ENCODE measurements at places on chromosomes 16 and 17.

- DNase-seq: no peak
These were observed 30.2 kb upstream of the FAAP100 start for GRCh38 chr17:81582341-81582740.

GRCh38 chr16:48408688-48409087, 23.5 kb upstream of the SIAH1 start:
- DNase-seq: no peak

- DNase-seq: no peak
These were observed 216.3 kb downstream of the PRKCA start for GRCh38 chr17:66518677-66519076.

DNA sequence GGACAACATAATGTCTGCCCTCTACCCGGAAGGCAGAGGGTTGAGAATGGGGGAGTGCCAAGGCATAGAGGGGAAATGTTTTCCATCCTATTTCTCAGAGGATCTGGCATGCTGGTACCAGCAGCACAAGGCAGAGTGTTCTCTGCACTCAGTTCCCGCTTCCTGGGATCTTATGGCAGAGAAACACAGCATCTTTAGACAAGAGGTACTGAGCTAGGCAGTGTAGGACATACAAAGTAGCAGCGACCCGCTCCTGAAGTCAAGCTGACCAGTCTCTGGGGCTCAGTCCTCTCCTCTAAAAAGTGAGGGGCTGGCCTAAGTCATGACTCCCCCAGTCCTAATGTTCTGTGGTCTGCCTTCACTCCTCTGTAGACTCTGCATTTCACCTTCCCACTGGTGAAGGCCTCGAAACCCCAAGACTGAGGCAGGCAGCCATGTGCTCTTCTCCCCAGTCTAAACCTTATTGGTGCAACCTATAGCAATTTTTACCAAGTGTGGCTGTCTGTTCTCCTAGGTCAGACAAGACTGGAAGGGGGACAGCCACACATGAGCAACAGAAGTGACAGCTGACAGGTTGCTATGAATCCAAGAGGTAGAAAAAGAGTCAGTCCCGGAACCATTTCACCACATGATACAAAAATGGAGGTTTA, 11.3 kb upstream of the TSPOAP1 start:
- DNase-seq: no peak

- no peak for DNase-seq
These were observed 49.3 kb downstream of the CMIP start for GRCh38 chr16:81493755-81494433.

DNA sequence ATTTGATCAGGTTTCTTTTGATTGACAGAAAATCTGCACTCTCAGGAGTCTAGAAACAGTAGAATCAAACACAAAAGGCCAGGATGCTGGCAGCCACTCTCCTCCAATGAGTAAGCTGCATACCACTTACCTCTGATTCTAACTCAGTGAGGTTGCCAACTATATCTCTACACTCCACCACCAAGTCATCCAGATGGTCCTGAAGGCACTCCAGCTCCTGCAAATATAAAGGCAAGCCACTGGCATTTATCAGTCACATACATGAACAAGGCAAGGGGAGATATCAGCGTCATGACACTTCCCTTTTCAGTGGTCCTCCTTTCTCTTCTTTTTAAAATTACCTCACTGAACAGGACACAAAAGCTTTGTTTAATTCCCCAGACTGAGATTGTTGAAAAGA, 53.1 kb upstream of the CLEC18B start:
- no peak for DNase-seq

DNA sequence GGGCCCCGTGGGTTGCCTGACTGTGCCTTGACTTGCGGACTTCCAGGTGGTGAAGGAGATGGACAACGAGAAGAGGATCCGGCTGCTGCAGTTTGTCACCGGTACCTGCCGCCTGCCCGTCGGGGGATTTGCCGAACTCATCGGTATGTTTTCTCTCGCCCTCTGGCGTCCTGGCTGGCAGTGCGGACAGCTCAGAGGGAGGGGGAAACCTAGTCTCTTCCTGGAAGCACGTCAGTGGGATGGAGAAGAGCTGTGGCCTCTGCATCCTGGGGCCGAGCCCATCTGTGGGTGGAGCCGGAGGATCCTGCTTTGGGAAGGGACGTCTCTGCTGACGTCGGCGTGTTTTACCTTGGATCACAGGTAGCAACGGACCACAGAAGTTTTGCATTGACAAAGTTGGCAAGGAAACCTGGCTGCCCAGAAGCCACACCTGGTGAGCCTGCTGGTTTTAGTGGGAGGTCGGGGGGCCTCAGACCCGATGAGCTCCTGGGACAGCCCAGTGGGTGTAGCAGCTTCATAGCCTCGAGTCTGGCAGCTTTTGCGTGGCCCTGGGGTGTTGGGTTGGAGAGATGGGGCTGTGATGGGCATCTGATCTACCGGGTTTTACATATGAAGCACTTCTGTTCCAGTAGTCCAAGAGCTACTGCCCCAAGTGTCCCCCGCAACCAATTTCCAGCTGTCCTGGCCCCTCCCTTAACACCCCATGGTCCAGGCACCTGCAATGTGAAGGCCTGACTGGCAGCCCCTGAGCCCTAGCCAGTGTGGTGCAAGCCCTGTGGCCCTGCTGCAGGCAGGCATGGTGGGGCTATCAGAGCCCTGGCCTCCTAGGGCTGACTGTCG, 11.9 kb upstream of the CLEC18A start:
- no peak for DNase-seq

DNA sequence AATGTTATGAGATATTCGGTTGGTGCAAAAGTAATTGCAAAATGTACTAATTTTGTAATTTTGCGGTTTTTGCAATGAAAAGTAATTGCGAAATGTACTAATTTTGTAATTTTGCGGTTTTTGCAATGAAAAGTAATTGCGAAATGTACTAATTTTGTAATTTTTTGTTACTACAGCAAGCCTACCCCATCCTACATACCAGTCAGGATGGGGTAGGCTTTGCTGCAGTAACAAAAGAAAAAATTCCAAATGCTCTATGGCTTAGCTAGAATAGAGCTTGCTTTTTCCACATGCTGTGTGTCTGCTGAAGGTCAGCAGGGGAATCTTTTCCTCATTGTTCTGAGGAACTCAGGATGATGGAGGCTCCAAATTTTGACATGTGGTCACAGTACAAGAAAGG, 83.3 kb upstream of the GPRC5B start:
- DNase-seq: no peak

GRCh38 chr16:87033021-87033471, 284.1 kb downstream of the C16orf95 start:
- DNase-seq: no peak

GRCh38 chr17:75011401-75012095, 922 bp upstream of the MRPL58 start:
- peak; percentile 69 for DNase-seq

GRCh38 chr17:72249441-72249840, 128.6 kb downstream of the SOX9 start:
- no peak for DNase-seq

DNA sequence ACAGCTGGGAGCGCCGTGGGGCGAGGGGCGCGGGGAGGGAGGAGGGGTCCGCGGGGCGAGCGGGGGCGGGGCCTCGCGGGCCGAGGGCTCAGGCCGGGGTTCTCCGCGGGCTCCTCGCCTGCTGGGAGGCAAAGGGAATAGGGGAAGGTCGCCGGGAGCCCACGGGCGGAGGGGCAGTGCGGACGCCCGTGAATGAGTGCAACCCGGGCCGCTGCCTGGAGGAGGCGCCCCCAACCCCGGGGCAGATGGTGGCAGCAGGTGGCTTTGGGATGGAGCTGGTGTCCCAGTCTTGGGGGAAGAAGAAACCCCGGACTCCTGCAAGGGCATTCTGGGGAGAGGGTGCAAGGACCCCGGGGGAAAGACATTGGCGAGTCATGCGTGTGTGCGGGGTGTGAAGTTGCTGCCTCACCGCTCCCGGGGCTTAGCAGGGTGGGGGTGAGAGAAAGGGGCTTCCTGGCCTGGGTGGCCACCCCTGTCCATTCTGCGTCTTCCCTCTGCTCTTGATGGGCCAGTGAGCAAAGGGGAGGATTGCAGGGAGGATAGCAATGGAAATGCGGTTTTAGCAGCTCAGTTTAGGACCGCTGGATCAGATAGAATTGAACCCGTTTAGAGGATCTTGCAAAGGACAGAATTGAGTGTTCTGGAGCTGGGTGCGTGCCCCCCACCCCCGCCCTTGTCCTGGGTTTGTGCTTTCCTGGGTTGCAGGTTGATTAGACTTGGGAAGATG, 526 bp downstream of the KIAA0513 start:
- no peak for DNase-seq

DNA sequence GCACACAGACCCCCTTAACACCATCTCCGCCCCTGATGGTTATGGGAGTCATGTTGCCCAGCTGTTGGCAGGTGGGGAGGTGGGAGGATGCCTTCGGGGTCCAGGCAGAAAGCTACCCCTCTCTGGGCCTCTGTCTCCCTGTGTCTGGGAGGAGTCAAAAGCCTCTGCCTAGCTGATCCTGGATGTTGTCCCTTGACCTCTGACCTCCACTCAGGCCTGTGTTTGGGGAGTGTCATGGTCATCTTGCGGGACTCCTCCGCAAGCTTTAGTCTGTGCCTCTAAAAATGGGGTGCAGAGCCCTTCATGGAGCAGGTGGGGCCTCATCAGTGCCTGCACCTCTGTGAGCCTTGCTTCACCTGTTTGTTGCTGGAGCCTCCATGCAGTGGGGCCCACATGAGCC, 3.8 kb downstream of the LLGL1 start:
- no peak for DNase-seq

DNA sequence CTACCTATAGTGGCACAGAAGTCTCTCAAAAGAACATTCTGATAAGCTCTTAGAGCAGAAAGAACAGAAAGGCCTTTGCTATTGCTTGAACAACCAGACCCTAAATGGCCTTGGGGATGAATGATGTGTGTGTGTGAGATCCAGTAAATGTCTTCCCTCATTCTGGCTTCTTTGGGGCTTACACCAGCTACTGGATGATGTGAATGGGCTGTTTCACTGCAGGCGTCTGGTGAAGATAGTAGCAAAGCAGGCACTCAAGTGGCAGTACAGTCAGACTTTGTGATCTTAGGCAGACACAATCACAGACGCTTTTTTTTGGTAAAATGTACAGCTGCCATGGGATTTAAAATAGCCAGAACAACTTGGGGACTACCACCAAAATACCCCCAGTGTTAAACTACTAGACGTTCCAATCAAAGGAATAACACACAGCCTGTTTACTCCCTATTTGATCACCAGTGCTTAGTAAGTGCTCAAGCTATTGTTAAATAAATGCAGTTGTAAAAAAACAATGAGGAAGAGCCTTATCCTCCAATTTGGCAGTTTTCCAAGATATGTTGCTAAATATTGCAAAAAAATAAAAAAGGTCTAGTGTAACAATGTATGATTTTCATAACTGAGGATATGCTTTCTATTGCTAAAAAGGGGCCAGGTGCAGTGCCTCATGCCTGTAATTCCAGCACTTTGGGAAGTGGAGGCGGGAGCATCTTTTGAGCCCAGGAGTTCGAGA, 17.9 kb downstream of the NDUFAB1 start:
- no peak for DNase-seq

DNA sequence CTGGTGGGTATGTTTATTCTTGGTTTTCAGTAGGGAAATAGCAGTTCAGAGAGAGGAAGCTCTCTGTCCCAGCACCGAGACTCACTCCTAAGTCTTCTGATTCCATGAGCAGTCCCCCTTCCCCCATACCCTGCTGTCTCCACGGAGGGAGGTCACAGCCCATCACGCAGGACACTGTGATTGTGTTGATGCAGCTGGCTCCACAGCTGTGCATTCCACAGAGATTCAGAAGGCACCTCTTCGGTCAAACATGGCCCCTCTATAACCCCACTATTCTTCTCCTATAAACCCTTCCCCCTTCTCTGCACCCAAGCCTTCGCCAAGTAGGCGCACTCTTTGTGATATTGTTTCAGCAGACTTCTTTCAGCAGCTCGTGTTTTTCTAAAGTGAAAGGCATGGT, 104.3 kb upstream of the HLF start:
- DNase-seq: no peak

- no peak for DNase-seq
These were observed 79.7 kb upstream of the NACA2 start for GRCh38 chr17:61670691-61671090.

GRCh38 chr16:83160287-83161020, 533.7 kb downstream of the CDH13 start:
- no peak for DNase-seq

DNA sequence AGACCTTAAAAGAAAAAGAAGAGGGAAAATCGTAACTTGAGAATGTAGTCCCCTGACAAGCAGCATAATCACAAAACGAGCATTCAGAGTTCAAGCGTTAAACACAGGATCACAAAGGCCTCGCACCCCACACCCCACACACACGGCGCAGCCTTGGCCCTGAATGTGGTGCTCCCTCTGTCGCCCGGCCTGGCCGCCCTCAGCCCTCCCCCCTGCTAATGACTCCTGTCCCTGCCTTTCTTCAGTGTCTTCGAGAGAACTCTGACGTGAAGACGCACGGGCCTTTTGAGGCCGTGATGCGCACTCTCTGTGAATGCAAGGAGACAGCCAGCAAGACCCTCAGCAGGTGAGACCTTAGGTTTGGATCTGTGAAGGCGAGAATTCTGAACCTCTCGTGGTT, 47.5 kb upstream of the ENDOV start:
- DNase-seq: no peak

DNA sequence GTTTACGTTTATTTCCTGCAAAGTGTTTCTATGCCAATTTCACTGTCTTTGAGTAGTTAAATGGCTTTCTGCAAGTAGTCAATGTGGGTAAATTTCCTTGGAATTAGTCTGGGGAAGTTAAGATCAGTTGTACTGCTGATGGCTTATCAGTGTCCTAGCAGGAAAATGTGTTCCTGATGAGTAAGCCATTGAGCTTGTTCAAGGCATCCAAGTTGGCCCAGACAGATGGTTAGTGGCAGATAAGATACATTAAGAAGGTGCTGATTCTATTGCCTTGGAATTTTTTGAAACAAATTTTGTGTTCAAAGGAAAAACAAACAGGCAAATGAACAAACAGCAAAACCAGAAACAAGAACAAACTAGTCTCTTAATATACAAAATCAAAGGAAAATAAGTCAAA, 258.4 kb downstream of the MAP2K6 start:
- no peak for DNase-seq

DNA sequence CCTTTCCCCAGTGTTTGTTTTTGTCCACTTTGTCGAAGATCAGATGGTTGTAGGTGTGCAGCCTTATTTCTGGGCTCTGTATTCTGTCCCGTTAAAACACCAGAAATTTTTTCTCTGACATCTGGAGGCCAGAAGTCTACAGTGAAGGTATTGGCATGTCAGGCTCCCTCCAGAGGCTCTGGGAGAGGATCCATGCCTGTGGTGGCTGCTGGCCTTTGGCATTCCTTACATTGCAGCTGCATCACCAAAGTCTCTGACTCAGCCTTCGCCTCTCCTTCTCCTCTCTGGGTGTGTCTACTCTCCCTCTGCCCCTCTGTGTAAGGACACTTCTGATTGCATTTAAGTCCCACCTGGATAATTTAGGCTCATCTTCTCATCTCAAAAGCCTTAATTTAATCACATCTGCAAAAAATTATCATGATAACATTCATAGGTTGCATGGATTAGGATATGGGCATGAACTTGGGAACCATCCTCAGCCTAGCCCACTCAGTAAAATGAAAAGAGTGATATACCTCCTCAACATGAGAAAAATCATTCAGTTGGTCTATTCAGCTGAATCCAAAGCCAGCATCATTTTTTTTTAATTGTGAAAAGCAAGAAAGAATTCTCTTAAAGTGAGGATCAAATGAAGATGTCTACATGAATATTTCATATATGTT, 78.0 kb downstream of the MAP2K6 start:
- DNase-seq: no peak
